NCI-H1417 treated with DMSO at 0.1 percent for 48 hours (cell line): ENCODE measurements at places on chromosomes 11 and 22.

DNA sequence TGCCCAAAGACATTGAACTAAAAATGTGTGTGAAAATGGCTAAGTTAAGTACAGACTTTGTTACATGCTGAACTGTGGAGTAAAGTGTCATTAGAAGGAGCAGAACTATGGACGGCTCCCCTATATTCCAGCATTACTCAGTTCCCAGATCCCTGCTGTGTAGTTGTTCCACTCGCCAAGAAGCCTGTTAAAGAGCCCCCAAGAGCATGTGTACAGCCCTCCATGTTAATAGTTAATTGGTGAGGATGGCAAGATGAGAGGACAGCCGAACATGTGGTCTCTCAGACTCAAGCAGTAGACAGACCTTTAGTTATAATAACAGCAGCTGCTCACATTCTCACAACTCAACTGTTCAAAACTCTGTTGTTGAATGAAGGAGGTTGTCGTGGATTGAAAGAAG, 127.4 kb downstream of the ELP4 start:
- no peak for DNase-seq

DNA sequence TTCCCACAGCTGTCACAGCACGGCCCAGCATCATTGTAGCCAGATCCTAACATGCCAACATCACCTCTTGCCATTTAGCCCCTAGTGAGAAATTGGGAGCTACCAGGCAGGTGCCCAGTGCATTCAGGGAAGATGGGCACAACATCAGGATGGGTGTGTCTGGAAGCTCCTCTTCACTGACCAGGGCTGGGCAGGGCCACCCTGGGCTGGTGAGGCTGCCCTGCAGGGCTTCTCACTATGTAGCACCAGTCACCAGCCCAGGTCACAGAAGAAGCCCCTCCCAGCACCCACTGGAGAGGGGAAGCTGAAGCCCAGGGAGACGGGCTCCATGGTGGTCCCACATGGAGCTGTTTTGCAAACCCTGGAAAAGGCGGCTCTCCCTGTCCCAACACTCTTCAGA, 13.9 kb downstream of the ZNF74 start:
- no peak for DNase-seq

DNA sequence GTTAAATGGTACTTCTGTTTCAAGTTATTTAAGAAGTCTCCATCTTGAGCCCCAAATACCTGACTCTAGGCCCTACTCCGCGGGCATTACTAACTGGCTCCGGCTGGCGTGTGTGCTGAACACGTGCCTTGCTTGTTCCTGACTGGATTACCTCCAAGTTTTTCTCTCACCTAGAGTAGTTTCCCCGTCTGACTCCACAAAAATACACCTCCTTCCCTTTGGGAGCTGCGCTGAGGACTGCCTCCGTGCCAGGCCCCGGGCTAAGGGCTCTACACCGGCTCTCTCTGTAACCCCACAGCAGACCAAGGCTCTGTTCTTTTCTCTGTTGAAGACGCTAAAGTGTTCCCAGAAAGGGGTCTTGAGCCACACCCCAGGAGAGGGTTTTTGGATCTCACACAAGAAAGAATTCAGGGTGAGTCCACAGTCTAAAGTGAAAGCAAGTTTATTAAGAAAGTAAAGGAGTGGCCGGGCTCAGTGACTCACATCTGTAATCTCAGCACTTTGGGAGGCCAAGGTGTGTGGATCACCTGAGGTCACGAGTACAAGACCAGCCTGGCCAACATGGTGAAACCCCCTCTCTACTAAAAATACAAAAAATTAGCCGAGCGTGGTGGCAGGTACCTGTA, 61.8 kb downstream of the ANO1 start:
- no peak for DNase-seq

GRCh38 chr11:2994336-2994730, 2.2 kb upstream of the NAP1L4 start:
- no peak for DNase-seq

DNA sequence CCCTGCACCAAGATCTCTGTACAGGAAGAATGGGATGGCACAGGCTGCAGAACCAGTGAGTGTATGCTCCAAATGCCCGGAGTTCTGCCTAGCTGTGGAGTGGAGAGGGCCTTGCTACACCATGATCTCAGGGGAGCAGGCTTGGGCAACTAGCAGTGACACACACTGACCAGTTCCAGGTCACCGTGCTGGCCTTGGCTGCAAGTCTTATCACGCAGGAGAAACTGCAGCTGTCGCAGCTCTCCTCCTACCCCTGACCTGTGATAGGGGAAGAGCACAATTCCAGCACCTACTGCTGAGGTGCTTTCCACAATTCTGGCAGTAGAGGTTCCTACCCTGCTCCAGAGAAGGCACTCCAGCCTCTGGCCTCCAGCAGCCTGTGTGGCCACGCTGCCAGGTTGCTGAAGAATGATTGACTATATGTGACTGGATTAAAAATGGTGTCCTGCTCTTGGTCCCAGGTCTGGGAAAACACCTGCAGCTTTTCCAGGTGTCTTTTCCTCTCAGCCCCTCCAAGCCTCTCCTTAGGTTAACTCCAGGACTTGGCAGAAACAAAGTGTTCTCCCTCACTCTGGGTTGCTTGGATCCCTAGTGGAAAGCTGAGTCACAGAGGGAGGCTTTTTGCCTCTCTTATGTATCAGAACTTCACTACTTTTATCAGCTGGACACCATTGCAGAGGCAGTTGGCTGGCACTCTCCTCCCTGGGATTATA, 43.3 kb upstream of the PTPN5 start:
- DNase-seq = no peak

GRCh38 chr11:38582756-38583155, 1984.7 kb upstream of the RAG2 start:
- DNase-seq = no peak

- DNase-seq = no peak
These were observed 69.1 kb upstream of the APOA1 start for GRCh38 chr11:116906479-116906878.
